Left lung (tissue), 14 donors: ENCODE measurements at places on chromosomes 7 and 10. TPM values are rescaled to one million over a fixed set of nuclear protein-coding genes. Genes with fewer than 3 reads are reported as not detected.

The XRCC2 gene
- total RNA-seq, result 3.5 TPM

The ZNF503 gene
- 34.2 TPM for total RNA-seq

The ATRNL1 gene
- 1.1 TPM for total RNA-seq

The NUTM2B gene
- total RNA-seq, result 1.5 TPM

The NEUROG3 gene
- total RNA-seq, result not detected

The ASB13 gene
- 12.9 TPM for total RNA-seq

The OPN1SW gene
- total RNA-seq, result not detected

The AKR1C4 gene
- not detected for total RNA-seq

The KCNMA1 gene
- 21.1 TPM for total RNA-seq

The C7orf33 gene
- total RNA-seq, result not detected

The UTF1 gene
- not detected for total RNA-seq

The MYOF gene
- 295 TPM for total RNA-seq

The ELMO1 gene
- total RNA-seq, result 51.4 TPM

The PPP2R2D gene
- 22.7 TPM for total RNA-seq

The CLDN4 gene
- total RNA-seq, result 219 TPM

The CUZD1 gene
- 0.73 TPM for total RNA-seq

The SYT15B gene
- total RNA-seq, result 41.5 TPM

The INMT gene
- 123 TPM for total RNA-seq

The CLIP2 gene
- total RNA-seq, result 20.6 TPM

The MNX1 gene
- 0.26 TPM for total RNA-seq

The ATP5F1C gene
- total RNA-seq, result 208 TPM

The FRAT2 gene
- total RNA-seq, result 12.8 TPM

The HTRA1 gene
- 80.5 TPM for total RNA-seq

The INTS1 gene
- total RNA-seq, result 70.1 TPM

The ERLIN1 gene
- 34.5 TPM for total RNA-seq

The INPP5F gene
- 18.6 TPM for total RNA-seq

The RARRES2 gene
- total RNA-seq, result 133 TPM

The PON3 gene
- 19.7 TPM for total RNA-seq

The DYNC1I1 gene
- 1.6 TPM for total RNA-seq

The CABCOCO1 gene
- not detected for total RNA-seq

The CRPPA gene
- 3.6 TPM for total RNA-seq

The TRA2A gene
- total RNA-seq, result 68.1 TPM

The TCAF2 gene
- total RNA-seq, result 3.0 TPM

The GOLGA7B gene
- 1.9 TPM for total RNA-seq

The KCP gene
- 1.5 TPM for total RNA-seq

The NEUROD6 gene
- not detected for total RNA-seq

The MSS51 gene
- total RNA-seq, result 2.7 TPM

The TEX36 gene
- total RNA-seq, result not detected

The PDE1C gene
- total RNA-seq, result 13.8 TPM

The ADCY1 gene
- total RNA-seq, result 0.90 TPM

The MCMBP gene
- 65.8 TPM for total RNA-seq

The H2BK1 gene
- total RNA-seq, result not detected

The CPXM2 gene
- 6.5 TPM for total RNA-seq

The TMEM72 gene
- total RNA-seq, result 0.23 TPM

The ADARB2 gene
- 0.92 TPM for total RNA-seq

The TAS2R41 gene
- total RNA-seq, result not detected

The NANOS1 gene
- 1.0 TPM for total RNA-seq

The ZNF365 gene
- 2.9 TPM for total RNA-seq

The SLC26A4 gene
- total RNA-seq, result 0.82 TPM

The FKBP6 gene
- total RNA-seq, result 0.18 TPM

The SLC16A9 gene
- total RNA-seq, result 1.5 TPM
